ENCODE measurements at places on chromosomes 1 and 21.

- peak; percentile 74 for DNase-seq
Observed at GRCh38 chr1:155938220-155938627, 3.2 kb upstream of the RXFP4 start.

- no peak for DNase-seq
Observed at GRCh38 chr1:189121941-189122340, 1355.7 kb downstream of the BRINP3 start.

GRCh38 chr1:154842635-154843034 lies 27.4 kb downstream of the KCNN3 start:
- no peak for DNase-seq

DNA sequence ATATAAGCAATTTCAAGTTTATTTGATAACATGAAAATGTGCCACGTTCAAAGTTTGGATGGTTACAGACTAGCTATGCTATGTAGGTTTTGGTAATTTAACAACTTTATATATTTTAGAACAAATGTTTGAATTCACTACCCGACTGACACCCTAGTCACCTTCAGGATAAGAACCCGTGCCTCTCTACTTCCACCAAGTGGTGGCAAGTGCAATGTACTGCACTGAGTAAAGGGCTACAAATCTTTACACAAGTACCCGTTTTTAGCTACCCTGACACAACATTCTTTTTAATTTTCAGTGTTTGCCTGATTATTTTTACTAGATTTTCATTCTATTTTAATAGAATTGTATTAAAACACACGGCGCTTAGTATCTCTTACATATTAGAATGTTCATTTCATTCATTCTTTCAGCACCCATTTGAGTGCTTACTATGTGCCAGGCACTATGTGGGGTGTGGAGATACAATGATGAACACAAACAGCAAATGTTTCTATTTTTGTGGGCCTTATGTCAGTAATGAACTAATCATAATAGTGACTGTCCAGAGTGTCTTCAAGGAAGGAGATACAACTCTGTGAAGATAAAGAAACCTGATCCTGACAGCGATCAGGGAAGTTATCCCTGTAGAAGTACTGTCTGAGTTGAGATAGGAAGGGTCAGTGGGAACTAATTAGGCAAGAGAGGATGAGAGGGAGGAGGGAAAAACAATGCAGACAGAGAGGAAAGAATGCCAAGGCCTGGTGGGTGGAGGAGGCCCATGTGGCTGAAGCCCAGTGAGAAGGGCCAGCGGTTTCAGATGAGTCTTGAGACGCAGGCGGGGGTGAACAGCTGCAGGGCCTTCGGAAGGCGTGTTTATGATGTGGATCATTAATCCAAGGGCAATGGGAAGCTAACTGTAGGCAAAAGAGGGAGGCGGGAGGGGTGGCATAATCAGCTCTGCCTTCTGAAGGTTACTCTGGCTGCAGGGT lies 3.8 kb downstream of the LCA5L start:
- peak; percentile 58 for DNase-seq

- DNase-seq: peak; percentile 70
Observed at GRCh38 chr1:112674986-112675727, 698 bp downstream of the MOV10 start.

- DNase-seq: no peak
Observed at GRCh38 chr1:184296466-184297243, 90.2 kb upstream of the C1orf21 start.

DNA sequence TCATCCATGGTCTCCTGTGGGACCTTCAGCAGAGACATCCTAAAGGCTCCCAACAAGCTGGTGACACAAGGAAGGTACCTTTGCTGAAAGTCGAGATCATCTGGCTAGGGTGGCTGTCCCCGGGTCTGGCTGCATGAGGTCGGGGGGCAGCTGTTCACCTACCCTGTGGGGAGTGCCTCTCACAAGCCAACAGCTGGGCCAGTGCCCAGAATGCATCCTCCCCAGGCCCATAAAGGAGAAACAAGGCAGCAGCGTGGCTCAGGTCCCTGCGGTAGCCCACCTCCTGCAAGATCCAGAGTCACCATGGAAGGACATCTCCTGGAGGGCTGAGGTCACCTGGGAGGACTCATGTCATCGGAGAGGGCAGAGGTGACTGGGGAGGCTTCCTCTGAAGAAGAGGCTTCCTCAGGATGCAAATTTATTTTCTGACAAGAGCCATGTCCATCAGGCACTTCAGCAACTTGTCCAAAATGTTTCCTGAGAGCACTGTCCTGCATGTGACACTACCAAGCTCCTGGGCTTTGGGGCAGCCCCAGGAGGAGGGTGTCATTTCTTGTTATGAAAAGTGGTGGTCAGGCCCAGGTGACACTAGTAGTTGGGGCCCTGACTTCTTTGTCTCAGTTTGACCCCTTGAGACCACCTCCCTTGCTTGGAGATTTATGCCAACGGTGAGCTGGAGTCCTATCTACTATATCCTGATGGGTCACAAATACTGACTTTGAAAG lies 6.7 kb upstream of the SMYD3 start:
- DNase-seq: peak; percentile 13

GRCh38 chr1:189432753-189433152 lies 1044.9 kb downstream of the BRINP3 start:
- DNase-seq: no peak

DNA sequence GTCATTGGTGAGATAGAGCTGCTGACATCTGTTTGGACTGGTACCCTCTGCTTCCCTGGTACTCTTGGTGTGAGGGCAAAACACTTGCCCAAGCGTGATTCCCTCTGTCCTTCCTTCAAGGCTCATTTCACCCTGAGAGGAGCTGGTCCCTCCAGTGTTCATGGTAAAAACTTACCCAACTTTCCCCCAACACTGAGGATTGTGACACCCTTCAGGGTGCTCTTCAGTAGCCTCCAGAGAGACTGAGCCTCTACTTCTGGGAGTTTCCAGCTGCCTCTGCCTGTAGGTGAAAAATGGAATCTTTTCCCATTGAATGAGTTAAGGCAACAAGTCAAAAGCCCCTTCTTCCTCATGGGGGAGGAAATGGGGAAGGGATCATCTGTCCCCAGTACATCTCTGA lies 9.6 kb downstream of the CCDC190 start:
- DNase-seq: no peak

DNA sequence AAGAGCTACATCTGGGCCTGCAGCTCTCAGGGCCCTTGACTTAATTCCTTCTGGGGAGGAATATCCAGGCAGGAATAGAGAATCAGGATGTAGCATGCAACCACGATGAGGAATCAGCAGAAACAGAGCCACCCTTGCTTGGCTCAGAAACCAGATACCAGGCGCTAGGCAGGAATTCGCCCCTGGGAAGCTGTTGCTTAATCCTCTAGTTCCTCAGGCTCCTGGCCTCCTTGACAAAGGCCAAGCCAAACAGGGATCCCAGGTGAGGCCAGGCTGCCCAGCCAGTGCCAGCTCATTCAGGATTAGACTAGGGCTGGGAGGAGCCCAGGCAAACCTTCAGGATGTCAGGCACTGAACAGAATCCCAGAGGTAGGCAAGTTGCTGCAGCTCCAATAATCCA lies 48.2 kb upstream of the IRF2BP2 start:
- no peak for DNase-seq

DNA sequence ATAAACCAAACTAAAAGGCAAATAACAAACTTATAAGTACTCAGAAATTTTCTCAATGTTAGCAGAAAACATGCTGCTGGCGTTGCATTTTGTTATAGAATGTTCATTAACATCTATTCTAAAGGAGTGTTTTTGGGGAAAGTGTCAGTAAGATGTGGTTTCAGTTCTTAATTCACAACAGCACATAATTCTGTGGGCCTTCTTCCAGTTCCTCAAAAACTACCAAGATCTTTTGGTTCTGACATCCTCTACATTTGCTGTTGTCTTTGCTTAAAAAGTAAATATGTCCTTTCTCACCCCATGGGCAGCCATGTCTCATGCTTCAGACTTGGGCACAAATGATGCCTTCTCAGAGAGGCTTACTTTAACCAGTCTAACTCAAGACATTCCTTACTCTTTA lies 152.5 kb downstream of the CDC7 start:
- DNase-seq: peak; percentile 36

GRCh38 chr21:45439901-45440461 lies 35.0 kb downstream of the COL18A1 start:
- DNase-seq: no peak

DNA sequence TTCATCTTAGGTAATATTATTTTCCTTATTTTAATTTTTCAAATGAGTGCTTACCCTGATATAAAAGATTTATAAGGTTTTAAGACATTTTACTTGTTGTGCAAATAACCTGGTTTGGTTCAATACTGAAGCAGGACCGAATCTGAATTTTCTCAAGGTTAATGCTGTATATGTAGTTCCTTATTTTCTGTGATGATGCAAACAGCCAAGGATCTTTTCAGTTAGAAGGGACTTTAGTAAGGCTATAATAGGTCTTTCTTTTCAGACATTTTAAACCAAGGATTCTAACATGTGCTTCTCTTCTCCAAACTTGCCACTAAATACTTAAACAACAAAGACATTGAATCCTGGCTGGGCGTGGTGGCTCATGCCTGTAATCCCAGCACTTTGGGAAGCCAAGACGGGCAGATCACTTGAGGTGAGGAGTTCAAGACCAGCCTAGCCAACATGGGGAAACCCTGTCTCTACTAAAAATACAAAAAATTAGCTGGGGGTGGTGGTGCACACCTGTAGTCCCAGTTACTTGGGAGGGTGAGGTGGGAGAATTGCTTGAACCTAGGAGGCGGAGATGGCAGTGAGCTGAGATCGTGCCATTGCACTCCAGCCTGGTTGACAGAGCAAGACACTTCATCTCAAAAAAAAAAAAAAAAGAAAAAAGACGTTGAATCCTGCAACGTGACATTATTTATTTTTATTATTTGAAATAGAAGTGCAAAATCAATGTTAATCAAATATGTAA lies 3.2 kb upstream of the ARPC5 start:
- DNase-seq: no peak

DNA sequence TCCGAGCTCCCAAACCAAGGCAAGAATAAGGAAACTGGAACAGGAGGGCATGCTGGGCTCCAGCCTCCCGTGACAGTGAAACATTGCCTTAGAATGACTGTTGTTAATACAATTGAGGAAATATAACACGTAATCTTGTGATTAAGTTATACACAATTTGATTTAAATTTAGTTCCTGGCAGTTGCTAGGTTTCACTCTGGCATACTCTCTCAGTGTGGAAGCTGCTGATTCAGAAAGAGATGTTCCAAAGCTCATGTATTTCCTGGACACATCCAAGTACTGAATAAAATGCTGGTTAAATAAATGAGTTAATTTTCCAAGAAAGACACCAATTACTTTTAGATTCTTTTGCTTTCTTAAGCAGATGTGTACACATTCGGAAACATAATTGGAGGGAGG lies 176.1 kb downstream of the GRIK1 start:
- DNase-seq: no peak

DNA sequence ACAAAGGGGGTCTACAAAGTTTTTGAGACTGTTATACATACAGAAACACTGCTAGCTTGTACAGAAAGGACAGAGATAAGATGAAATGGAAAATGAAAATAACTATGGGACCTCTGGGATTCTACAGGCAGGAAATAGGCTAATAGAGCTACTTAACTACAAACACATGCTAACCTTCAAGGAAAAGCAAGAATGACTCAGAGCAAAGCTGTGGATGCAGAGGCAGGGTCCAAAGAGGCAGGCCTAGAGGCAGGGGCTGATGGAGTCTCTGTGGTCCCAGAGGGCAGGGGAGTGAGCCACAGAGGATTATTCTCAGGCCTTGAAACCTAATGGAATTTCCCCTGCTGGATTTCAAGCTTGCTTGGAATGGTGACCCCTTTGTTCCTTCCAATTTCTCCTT lies 18.7 kb upstream of the GOLT1A start:
- DNase-seq: no peak

DNA sequence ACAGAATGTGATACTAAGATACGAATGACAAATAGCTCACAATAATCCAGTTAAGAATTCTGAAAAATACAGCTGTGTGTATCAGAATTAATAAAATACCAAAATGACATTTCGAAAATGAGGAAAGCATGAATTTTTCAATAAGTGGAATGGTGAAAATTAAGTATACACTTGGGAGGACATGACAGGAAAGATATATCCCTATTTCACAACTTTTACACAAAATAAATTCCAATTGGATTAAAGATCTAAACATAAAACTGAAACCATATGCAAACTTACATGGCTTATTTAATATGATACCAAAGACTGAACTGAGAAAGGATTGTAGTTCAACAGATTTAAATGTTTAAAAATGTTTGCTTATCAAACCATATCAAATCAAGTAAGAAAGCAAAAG lies 510.4 kb upstream of the ADAMTS5 start:
- no peak for DNase-seq

DNA sequence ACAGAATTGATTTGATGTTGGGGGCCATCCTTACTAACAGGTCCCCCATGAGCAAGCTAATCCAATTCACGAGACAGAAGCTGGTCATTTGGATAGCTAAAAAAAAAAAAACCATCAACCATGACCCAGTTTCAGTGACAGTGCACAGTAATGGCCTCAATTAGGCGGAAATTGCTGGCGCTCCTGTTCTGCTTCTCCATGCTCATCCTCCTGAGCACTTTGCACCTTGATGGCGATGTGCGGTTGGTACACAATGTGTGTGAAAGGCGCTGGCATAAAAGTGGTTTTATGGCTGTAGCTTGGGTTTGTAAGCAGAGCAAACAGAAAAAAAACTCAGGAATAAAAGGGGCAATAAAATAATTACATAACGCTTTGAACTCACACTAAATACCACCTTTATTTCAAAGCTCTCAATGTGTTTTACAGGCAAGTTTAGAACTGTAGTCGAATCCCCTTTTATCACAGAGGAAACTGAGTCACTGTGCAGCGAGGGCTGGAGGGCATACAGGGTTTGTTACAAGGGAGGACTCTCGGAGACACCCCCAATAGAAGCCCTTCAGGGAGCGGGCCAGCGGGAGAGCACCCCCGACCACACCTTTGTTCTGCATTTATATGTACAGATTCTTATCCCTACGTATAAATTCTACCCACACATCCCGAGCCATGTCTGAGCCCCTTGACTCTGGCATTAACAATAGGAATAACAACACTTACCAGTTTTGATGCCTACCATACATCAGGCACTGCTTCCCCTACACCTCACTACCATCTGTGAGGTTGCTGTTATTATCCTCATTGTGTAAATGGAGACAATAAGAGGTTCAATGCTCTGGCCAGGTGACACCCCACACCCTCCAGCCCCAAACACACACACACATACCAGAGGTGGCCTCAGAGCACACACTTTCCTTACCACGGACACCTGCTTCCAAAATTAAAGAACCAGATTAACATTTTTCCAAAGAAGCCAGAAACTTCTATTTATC lies 213.5 kb upstream of the IRF2BP2 start:
- no peak for DNase-seq

Data from GM13976 (cell line).